ENCODE measurements at places on chromosomes 7 and 10.

DNA sequence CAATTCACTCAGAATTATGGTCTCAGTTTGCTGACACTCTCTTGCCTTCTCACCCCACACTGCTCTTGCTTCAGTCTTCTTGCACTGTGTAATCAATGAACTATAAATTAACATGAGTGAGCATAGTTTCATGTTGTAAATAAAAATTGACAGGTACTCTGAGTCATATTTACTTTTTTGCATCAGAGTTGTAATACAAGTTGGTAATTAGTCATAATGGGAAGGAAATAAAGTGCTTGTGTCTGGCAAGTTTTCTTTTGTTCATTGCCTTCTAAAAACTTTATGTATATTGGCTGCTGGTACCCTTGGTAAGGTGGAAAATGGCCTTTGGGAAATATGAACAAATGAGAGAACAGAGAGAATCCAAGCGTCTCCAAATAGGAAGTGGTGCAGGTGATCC, 169.3 kb upstream of the MAGI2 start:
- DNase-seq, result no peak

DNA sequence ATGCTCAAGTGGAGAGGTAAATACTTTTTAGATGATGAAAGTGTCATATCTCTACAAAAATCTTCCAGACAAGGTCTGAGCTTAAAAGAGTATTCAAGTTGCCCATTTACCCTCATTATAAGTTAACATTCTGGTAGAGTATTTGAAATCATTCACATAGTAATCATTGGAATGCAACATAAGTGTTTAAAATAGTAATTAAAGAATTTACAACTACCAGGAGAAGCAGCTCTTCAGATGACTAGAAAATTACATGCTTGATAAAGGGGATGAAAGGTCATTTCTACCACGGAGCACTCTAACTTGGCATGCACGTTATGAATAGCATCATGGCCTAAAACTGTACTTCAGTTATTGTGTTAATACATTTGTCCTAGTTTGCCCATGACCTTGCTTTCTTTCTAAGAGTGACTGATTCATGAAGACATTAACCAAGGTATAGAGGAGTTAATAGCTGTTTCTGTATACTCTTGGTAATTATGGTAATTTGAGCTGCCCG, 120.0 kb downstream of the SEMA3E start:
- DNase-seq, result no peak

DNA sequence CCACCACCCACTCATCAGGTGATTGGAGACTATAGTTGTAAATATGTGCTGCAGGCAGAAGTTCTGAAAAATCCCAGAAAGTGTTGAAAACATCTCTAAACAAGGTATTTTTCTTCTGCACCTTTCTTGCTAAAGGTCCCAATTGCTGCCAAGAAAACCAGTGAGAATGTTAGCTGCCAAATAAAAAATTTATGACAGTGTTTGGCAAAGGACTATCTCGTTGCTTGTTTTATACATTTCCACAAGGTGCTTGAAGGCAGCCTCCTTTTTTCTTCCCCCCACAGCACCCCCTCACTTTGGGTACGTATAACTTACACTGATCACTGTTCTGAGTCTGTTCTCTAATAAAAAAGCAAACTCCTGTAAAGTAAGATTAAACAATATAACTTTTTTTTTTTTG, 158.6 kb upstream of the TCF7L2 start:
- DNase-seq, result no peak

DNA sequence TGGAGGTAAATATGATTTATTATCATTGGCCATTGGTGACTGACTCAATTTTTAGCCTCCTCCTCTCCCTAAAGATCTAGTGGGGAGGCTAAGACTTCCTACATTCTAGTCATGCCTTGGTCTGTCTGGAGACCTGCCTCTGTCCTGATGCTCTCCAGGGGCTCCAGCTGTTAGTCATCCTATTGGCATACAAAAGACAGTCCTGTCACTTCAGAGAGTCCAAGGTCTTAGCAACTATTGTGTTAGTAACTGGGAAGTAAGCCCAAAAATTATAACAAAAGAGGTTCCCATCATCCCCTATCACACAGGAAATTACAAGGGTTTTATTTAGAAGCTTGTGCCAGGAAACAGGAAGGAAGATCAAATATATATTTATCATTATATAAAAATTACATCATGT, 400.6 kb upstream of the VSTM2A start:
- no peak for DNase-seq

DNA sequence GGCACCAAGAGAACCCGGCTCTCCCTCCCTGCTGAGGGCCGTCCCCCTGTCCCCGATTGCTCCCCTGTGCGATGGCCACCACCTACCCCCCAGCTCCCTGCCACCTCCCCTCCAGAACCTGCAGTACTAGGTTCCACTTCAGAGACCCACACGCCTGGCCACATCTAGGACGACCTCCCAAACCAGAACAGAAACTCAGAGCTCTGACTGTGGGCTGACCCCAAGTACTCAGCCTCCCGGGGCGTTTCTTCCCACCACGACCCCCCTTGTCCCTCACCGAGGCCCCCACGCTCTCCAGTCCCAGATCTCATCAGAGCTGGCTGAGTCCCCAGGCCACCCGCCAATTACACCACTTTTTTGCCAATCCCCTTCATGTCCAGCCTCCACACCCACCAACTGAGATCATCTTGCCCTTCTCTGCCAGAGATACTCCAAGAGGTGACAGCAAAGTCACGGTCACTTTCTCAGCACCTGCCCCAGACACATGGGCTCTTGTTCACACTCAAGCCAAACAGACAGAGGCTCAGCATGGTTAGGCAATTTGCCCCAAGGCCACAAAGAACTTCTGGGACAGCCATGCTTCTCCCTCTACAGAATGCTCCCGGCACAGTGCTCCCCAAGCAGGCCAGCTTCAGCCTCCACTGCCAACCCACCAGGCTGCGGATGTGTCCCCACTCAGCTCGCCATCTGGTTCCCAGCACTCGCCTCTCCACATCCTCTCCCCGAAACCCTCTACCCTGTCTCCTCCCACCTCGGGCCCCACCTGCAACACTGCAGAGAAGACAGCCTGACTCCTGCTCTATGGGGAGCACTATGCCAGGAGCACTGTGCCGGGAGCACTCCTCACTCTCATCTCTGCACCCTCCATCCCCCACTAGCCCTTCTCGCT, 4.7 kb downstream of the TMEM120A start:
- no peak for DNase-seq

- DNase-seq, result no peak
Observed at GRCh38 chr10:71725998-71726579, 6.5 kb upstream of the C10orf105 start.

DNA sequence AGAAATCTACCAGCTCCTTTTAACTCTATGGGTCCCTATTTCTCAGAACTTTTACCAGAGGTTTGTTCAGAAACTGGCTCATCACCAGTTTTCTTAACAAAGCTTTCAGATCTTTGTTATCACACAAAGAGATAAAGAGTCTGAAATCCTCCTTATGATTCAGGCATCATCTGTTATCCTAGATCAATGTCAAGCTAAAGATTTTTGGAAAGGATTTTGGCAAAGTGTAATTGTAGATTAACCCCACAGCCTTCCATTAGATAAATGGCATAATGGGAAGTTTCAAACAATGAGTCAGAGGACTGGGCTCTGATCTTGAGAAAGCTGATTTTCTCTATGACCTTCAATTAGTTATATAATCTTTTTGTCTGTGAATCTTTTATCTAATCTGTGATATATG, 192.2 kb downstream of the NXPH1 start:
- DNase-seq, result no peak

- DNase-seq, result no peak
Observed at GRCh38 chr10:50373821-50374501, 122.6 kb upstream of the ASAH2 start.

DNA sequence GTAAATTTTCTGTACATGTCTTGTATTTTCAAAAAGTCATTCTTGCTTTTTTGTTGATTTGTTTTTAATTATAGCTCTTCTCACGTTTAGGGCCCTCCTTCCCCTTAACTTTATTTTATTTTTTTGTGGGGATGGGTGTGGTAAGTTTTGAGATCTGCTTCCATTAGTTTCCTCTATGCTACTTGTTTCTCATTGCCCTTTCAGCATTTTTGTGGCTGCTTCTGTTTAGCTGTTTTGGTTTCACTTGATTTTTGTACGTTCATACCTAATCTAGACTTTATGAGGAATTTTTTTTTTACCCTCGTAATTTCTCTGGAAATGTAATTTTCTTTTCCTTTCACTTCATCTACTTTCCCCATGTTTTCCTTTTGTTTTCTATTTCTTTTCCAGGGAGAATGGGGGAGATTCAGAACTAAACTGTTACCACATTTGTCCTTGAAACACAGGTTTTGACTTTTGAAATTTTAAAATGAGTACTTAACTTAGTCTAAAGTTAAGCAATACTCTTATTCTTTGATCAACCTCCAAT, 80.8 kb downstream of the ATRNL1 start:
- no peak for DNase-seq

GRCh38 chr10:72087969-72088888, at the start of gene SPOCK2:
SPOCK2 (minus strand) TSS chr10:72088551; CDS start chr10:72088328, 223 bp downstream.
- no peak for DNase-seq

- no peak for DNase-seq
Observed at GRCh38 chr10:1188558-1189135, 132.5 kb downstream of the WDR37 start.

- DNase-seq, result no peak
Observed at GRCh38 chr7:12929476-12930140, 242.2 kb downstream of the ARL4A start.

- no peak for DNase-seq
Observed at GRCh38 chr10:66483966-66484365, 441.9 kb upstream of the LRRTM3 start.

GRCh38 chr7:94364816-94365215, 29.9 kb upstream of the COL1A2 start:
- no peak for DNase-seq

DNA sequence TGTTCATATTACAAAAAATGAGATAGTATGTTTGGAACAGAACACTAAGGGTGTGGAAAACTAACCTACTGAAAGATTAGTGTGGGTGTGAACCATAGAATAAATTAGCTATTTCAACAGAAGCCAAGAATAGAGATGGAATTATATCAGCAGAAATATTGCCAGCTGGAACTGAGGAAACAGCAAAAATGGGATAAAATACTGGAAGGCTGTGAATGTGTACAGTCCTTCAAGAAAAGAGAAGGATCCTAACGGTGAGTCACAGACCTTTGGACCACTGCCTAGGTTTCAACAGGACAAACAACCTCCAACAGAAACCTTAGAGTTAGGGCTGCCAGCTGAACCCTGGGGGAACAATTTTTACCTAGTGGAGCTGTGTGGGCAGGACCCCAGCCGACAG, 395.0 kb downstream of the ZWINT start:
- no peak for DNase-seq

DNA sequence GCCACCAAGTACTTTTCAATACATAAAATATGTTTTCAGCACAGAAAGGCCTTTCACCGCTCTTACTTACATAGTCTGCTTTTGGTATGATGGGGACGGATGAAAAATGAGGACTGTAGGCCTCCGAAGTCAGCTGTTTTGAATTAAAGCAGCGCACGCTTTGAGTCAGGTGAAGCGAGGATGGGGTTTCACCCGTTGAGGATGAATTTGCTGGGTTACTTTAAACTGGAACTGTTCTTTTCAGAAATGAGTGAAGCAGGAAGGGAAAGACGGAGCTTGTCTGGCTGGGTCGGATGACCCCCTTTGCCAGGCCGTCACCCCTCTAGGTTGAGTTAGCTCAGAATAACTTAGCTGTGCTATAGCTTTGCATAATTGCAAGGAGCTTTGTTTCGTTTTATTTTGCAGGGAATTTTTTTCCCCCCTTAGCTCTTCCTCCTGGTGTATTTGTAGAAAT, 40.0 kb downstream of the CUX1 start:
- DNase-seq, result no peak

DNA sequence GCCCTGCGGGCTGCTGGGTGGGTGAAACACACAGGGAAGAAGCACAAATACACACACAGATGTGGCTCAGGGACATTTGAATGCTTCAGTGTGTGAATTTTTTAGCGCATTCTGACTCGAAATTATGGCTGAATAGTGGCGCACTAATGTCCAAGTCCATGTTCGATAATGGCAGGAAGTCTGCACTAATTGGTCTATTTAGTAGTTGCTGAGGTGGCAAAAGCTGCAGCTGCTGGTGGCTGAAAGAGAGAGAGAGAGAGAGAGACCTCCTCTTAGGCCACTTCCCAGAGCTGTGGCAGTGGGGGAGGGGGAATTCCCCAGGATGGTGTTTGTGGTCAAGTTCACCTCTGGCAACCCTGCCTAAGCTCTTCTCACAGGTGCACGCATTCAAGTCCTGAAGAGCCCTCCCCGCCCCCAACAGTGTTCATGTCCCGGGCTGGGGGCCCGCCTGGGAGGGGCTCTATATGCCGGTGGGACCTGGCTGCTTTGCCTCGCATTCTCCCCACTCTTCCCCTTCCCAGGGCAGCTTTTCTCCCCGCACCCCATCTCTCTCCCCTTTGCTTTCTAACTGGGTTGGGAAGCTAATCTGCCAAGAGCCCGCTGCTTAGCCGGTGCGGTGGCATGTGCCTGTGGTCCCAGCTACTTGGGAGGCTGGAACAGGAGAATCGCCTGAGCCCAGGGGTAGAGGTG, 6.0 kb upstream of the MNX1 start:
- no peak for DNase-seq

DNA sequence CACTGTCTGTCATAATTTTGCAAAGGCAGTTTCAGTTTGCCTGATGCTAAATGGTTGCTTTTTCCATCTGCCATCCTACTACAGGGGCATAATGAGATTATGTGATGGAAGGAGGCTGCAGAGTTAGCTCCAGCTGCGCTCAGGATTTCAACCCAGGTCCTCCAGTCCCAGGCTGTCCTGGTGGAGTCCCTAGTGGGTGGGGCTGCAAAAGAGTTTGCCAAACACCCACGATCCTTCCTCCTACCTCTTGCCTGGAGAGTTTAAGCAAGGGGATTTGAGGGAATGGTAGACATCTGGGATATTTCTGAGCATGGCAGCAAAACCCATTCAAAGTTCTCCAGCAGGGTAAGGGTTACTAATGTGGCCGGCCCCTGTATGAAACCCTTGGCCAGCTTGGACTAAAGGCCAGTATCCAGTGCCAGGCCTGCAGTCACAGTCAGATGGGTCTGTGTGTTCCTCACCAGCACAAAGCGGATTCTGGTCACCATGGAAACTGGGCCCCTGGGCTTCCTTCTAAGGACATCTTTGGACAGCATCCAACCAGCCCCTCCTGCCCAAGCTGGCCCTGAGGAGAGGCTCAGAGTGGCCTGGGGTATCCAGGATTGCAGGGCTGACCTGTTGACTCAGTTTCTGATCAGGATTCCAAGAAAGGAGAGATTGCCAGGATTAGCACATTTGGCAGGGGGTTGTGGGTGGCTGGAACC, 42.7 kb upstream of the CHST3 start:
- DNase-seq, result no peak

GRCh38 chr7:103346396-103346795, 1.0 kb upstream of the PSMC2 start:
- no peak for DNase-seq

DNA sequence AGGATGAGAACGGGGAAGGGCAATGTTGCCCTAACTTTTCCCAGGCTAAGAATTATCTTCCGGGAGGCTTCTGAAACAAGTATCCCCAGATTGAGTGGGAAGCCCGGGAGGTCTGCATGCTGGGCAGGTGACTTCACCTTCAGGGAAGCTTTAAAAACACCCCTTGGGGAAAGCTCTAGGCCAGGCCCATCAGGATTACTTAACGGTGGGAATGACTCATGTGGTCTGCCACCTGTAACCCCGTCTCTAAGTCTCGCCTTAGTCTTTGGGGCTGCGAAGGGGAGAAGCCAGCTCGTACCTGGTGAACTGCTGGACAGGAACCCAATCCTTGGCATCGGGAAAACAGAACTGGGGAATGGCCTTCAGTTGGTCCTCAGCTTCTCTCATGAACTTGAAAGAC, 80.1 kb upstream of the MKRN1 start:
- DNase-seq, result no peak

GRCh38 chr10:46560381-46560780, 3.9 kb upstream of the GPRIN2 start:
- DNase-seq, result no peak

GRCh38 chr7:39582536-39582935, 16.3 kb downstream of the YAE1 start:
- no peak for DNase-seq

All from NCI-H2081 treated with DMSO at 0.1 percent for 48 hours (cell line).